ENCODE measurements at places on chromosomes 7 and 10. TPM values are rescaled to one million over a fixed set of nuclear protein-coding genes. Genes with fewer than 3 reads are reported as not detected.

GRCh38 chr7:112132051-112132694 is 74.0 kb downstream of the DOCK4 start:
- H3K4me3 ChIP-seq, result no peak overlapping the region
- DNase-seq, result no peak
- no peaks in the 10 kb centered on the region for H3K36me3 ChIP-seq

MBL2 gene
- total RNA-seq, result not detected

GRCh38 chr10:6461961-6462360 is 118.1 kb downstream of the PRKCQ start:
- peak overlapping the region; percentile 56 for H3K27ac ChIP-seq
- H3K4me1 ChIP-seq, result peaks cover 35% of the 10 kb centered on the region

DNA sequence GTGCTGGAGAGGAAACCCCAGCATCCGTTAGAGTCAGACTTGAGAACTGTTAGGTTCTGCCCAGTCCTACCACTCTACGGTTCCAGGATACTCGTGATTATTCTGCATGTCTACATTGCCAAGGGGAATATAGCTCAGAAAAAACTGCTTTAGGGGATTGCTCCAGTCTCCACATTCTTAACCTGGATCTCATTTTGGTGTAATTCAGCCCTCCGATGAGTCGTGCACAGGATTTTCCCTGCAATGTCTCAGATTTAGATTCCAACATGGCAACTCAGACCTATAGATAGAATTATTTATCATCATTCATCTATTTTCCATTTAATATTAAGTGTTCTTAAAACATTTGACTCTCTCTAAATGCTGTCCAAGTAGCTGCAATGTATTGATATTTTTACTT is 121.1 kb upstream of the ZEB1 start:
- H3K4me1 ChIP-seq, result no peaks in the 10 kb centered on the region
- no peak for DNase-seq
- peaks cover 2% of the 10 kb centered on the region for H3K27me3 ChIP-seq
- H3K27ac ChIP-seq, result no peak overlapping the region
- H3K4me3 ChIP-seq, result no peak overlapping the region
